CD14-positive monocyte (primary cell): ENCODE measurements at places on chromosomes 2 and 18. TPM values are rescaled to one million over a fixed set of nuclear protein-coding genes. Genes with fewer than 3 reads are reported as not detected.

- DNase-seq: no peak
Measured at GRCh38 chr2:231017231-231017598, 20.1 kb upstream of the C2orf72 start.

DNA sequence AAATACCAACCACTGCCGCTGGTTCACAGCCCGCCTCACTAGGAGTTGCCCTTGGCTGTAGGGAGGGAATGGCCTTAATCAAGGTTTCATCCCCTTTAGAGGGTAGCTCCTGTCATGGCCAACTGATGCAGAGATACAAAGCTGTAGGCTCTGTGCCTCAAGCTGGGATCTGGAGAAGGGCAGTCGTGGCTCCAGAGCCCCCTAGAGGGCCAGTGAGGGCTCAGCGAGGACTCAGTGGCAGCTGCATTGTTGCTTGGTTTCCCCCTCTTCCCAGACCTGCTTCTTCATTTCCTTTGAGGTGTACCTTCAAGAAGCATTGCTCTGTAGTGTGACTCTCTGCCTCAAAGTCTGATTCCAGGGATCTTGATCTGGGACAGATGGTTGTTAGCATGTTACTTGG, 302.1 kb downstream of the LPIN1 start:
- no peak for DNase-seq

GRCh38 chr2:151157000-151157735, 104.5 kb downstream of the RBM43 start:
- DNase-seq: no peak

Gene PHLPP1
- polyA plus RNA-seq: 0.04 TPM

Gene HOXD10
- polyA plus RNA-seq: not detected
